ENCODE measurements at places on chromosomes 12 and 14. TPM values are rescaled to one million over a fixed set of nuclear protein-coding genes. Genes with fewer than 3 reads are reported as not detected.

Gene DDN
- total RNA-seq = 0.30 TPM

Gene HOXC4
- total RNA-seq = not detected

Gene IRF2BPL
- 71.8 TPM for total RNA-seq

Gene B4GALNT3
- 1.4 TPM for total RNA-seq

Gene AQP6
- not detected for total RNA-seq

GRCh38 chr12:93689076-93689834 is 12.1 kb downstream of the CRADD start:
- DNase-seq = no peak

DNA sequence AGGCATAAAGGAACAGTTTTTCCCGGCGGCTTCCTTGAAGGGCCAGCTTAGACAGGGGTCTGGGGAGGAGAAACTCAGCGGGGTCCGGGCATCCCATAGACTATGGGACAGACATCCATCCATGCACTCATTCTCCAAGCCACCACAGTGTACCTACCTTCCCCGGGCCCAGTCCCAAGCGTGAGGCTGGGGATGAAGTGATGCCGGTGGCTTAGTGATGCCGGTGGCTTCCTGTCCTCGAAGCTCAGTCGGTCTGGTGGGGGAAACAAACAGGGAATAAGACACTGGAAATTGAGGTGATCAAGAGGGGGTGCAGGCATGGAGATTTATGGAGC is 421 bp downstream of the RTL1 start:
- DNase-seq = no peak

GRCh38 chr12:49967777-49968250 is 4.9 kb upstream of the AQP6 start:
- DNase-seq = no peak

DNA sequence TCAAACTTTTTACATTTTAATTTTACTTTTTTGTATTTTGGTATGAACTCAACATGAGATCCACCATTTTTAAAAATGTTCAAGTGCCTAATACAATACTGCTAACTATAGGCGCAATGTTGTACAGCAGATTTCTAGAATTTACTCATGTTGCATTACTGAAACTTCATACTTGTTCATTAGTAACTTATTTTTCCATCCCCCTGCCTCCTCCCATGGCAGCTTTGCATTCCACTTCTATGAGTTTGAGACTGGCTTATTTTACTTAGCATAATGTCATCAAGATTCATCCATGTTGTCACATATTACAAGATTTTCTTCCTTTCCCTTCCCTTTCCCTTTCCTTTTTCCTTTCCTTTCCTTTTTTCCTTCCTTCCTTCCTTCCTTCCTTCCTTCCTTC is 825.9 kb downstream of the SLC16A7 start:
- DNase-seq = no peak

- DNase-seq = no peak
Observed at GRCh38 chr14:87873741-87874140, 119.2 kb downstream of the GALC start.

DNA sequence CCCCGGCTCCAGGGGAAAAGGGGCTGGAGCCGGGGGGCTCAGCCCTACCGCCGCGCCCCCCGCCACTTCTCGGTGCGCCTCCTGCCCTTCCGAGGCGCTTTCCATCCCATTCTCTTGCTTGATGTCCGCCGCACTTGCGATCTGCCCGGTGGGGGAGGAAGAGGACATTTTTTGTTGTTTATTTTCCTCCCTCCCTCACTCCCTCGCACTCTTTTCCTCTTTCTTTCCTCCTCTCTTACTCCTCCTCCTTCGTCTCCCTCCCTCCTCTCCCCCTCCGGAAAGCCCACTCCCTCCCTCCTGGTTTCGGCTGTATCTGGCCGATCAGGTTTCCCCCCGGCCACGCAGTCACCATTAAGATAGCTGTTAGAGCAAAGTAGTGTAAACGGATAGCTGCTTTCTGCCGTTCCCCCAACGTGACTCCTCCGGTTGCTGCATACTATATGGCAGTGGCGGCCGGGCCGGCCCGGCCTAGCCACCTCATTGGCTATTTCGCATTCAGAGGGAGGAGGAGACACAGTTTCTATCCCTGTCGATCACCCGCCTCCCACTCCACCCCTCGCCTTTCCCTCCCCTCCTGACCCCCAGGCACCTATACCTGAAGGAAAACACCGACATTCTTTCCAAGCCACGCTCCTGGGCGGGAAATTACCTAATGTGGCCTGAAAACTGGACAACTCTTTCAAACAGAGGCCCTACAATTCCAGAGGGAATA is at the start of gene SIX4:
TSS of gene SIX4 (minus strand) at position 445 of the 712 bp plus-strand sequence. CDS start at position 168, 277 bp downstream.
- DNase-seq = no peak

DNA sequence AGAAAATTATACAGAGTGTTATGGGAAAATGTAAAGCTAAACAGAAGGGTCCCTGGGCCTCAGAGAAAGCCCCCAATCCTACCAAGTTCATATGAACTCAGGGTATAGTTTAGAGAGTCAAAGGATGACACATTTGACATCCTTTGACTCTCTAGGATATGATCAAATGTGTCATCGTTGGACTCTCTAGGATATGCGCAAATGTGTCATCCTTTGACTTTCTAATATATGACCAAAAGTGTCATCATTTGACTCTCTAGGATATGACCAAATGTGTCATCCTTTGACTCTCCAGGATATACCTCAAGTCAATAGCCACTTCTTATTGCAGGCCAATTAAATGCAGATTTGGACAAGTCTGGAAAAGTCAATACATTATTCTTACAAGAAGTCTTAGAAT is 204.8 kb upstream of the IGF1 start:
- no peak for DNase-seq

GRCh38 chr12:82593901-82594396 is 92.8 kb upstream of the TMTC2 start:
- no peak for DNase-seq

DNA sequence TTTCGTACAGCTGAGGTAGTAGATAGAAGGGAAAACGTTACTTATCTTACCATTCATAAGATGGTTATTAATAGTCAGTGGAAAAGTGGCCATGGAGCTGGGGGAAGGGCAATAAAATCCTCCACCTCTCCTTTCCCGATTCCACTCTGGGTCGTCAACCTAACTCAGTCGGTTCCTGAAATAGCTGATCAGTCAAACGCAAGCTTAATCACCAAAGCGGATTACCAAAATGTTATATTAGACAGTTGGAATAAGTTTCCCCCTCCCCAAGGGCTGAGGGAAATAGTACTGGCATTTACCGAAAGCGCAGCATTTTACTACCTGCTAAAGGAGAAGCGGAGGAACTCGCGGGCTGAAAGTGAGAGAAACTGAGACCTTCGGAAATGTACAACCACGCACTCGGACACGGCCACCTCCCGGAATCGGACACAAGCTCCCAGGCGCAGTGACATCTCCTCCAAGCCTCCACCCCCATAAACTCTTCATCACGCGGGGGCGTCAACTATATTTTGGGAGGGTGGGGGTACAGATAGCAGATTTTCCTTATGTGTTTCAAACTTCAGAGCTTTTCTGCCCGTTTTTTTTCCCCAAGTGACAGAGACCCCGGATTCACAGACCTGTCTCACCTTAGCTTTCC is 1.2 kb downstream of the PPM1H start:
- no peak for DNase-seq

DNA sequence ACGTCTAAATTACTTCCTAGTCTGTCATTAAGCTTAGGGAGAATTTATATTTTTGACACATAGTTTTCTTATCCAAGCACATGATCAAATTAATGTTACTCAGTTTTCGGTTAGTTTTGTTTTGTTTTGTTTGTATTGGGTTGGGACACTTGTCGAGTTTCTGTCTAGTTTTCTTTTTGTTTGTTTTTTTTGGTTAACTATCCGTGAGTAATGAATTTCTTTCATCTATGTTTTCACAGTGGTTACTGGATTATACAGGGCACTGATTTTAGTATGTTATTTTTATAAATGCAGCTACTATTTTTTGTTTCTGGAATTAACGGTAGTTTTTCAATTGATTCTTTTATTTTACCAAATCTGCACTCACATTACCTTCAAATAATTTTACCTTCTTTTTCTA is 2.7 kb downstream of the KLRF1 start:
- DNase-seq = no peak

DNA sequence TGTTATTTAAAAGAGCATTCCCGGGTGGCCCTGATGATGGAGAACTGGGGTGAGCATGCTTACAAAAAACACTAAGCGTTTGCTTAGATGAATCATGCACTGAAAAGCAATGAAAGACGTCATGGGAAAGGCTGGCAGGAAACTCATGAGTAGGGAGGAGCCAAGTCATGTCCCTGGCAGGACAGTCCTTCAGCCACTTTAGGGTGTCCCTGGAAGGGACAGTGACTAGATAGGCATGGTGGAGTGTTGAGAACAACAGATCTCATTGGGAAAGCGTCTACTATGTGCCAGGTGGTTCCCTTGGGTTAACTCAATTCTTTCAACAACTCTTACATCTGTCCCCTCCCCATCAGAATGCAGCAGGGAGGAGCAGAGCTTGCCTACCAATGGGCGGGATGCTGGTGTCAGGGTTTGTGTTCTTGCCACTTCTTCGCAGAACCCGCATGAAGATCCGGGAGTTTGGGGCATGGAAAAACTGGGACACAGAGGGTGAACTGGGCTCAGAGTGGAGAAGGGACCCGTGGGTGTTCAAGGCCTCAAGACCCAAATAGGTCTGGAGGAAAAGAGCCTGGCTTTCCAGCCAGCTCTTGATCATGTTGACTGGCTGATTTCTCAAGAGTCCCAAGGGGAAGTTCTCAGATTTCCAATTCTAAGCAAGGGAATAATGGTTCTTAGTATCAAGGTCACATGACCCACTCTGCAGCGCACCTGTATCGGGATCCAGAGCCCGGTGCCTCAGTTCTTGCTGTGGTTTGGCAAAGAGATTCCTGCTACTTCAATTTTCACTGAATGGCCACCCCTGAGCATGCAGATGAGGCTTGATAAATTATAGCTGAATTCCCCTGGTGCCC is 653.9 kb upstream of the TBX3 start:
- DNase-seq = no peak

DNA sequence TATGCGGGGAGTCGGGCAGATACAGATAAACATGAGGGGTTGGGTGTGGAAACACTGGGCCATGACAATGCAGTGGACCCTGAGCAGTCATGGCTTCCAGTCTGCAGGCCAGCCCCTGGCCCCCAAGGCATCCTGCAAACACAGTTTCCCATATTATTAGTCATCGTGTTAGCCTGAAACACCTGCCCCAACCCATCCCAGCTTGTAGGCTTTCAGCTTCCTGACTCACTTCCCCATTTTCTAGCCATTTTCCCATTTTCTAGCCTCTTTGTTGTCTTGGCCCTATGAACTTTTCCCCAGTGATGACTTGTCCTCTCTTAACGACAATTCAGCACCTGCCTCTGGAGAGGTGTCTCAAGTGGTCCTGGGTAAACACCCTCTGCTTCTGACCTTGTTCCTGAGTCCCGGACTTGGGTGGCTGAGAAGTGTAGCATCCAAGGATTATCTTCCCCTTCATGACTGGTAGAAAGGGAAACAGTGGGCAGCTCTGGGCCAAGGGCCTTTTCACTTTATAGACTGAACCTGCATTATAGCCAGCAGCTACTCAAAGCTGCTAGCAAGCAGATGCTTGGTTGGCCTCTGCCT is 4.3 kb upstream of the PGF start:
- no peak for DNase-seq

DNA sequence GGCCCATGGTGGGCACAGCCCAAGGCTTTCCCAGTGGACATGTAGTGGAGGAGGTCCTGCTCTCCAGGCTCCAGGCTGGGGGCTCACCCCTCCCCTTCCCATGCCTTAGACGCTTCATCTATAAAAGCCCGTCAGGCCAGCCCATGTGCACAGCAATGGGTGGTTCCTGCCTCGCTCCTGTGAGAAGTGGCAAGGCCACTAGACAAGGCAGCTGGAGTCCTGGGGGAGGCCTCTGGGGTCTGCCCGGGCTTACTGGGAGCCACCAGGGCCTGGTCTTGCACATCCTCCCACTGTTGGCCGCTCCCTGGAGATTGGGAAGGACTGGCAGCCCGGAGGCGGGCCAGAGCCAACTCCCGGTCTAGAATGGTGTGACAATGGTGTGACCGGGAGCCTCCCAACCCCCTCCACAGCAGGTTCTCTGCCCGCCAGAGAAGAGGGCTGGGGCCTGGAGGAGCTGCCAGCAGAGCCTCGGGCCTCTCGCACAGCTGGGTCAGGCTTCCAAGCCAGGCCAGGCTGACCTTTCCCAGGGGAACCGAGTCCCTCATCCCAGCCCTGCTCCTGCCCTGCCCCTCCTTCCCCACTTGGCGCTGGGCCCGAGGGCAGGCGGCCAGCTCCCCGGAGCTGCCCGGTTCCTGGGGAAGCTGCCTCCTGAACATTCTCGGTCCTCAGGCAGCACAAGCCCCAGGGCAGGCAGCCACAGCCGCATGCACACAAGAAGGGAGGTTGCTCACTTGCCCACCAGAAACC is 97.9 kb downstream of the RFLNA start:
- no peak for DNase-seq

DNA sequence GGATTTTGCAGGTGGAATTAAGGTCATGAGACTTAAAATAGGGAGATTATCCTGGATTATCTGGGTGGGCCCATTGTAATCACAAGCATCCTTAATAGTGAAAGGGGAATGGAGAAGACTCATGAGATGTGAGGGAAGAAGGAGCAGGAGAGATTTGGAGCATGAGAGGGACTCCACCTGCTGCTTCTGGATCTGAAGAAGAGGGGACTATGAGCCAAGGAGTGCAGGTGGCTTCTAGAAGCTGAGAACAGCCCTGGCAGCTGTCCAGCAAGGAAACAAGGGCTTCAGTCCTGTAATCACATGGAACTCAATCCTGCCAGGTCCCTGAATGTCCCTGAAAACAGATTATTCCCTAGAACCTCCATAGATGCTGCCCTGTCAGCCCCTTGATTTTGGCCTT is 67.8 kb downstream of the PELI2 start:
- no peak for DNase-seq

DNA sequence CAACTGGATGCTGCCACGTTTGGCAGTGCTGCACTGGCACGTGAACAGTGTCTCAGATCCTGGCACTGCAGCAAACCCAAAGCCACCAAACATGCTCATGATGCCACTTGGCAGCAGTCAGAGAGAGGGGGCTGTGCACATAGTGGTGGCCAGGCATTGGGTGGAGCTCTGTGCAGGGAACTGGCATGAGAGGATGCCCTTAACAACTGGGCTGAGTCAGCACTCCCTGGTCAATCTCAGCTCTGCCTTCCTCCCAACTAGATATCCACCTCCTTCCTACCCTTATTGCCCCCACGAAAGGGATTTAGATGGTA is 37.0 kb downstream of the ZFHX2 start:
- DNase-seq = no peak

DNA sequence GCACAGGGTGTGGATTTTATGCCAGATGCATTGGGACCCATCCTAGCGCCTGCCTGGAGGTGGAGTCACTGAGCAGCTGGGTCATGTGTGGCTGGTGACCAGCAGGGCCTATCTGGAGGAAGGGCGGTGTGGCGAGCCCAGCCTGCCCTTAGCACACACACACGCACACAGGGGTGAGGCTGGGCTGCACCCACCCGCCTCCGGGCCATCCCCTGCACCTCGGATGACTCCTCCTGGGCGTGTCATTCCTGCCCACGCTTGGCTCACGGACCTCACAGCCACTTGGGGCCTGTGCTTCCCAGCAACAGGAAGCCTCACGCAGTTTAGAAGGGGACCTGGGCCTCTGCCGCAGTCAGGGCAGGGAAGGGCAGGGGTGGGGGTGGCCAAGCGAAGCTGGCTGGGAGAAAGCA is 36.2 kb upstream of the FZD10 start:
- DNase-seq = no peak

- DNase-seq = no peak
Observed at GRCh38 chr12:55036326-55037115, 16.7 kb downstream of the NEUROD4 start.
